Activated CD8-positive, alpha-beta memory T cell treated with anti-CD3 and anti-CD28 coated beads for 4 hours (primary cell): ENCODE measurements at places on chromosomes 12 and 14.

DNA sequence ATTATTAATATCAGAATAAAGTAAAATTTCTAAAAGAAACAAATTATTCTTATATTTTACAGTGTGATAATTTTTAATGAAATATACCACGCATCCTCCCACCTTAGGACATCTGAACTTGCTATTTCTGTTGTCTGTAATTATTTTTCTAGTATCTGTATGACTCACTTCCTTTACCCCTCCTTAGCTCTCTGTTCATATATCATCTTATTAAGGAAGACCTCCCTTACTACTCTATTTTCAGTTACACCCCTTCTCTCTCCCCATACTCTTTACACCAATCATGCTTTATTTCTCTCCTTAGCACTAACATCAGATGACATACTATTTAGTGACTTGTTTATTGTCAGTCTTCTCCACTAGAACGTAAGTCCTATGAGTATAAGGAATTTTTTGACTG lies 34.2 kb upstream of the C12orf50 start:
- DNase-seq = no peak

DNA sequence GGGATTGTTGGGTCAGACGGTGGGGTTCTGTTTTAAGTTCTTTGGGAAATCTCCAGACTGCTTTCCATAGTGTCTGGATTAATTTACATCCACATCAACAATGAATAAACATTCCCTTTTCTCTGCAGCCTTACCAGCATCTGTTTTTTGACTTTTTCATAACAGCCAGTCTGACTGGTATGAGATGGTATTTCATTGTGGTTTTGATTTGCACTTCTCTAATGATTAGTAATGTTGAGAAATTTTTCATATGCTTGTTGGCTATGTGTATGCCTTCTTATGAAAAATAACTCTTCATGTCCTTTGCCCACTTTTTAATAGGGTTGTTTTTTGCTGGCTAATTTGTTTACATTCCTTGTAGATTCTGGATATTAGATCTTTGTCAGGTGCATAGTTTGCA lies 140.8 kb upstream of the CNTN1 start:
- DNase-seq = no peak

- DNase-seq = no peak
Measured at GRCh38 chr12:6829536-6830220, 1.5 kb downstream of the P3H3 start.

DNA sequence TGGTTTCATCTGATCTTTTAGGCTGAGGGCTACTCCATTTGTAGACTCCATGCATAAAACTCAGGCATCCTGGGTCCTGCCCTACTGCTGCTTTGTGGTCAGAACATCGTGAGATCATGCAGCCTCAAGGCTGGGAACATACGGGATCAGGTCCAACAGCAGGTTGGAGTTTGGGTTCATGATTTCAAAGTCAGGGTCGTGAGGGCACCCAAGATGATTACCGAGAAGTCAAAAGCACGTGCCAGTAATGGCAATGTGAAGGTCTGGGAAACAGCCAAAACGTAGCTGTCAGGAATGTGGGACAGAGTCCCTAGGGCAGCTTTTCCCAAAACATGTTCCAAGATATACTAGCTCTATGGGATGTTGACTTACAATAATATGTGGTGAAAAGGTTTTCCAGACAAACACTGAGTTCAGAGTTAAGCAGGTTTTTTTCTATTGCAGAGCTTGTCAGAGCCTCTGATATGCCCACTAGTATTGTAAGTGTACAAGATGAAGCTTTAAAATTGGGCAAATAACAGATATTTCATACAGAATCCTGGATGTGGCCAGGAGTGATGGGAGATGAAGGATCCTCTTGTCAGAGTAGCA lies 130.3 kb upstream of the DNM1L start:
- DNase-seq = no peak

DNA sequence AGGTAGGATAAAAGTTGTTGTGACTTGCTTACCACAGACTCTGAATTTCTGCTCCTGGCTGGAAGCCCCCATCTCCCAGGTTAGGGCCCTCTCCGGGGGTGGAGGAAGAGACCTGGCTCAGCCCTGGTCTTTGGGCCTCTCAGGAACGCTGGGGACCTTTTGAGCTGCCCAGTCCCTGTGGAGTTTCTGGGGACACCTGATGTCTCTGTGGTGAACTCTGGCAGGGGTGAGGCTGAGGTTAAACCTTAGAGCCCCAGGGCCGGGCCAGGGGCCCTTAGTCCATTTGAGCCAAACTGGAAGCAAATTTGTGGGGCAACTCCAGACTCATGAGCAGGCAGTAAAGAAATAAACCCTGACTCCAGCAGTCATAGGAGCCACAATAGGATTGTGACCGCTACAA lies 112.1 kb downstream of the ADGRD1 start:
- no peak for DNase-seq
